Stimulated activated CD8-positive, alpha-beta memory T cell treated with anti-CD3 and anti-CD28 coated beads, Interleukin-7, amount 100 ng/mL, for 24 hours (primary cell): ENCODE measurements at places on chromosomes 2 and 18.

GRCh38 chr2:149389506-149390167, 59.2 kb downstream of the LYPD6 start:
- no peak for DNase-seq

GRCh38 chr2:146079216-146079615, 1559.3 kb upstream of the ZEB2 start:
- no peak for DNase-seq

DNA sequence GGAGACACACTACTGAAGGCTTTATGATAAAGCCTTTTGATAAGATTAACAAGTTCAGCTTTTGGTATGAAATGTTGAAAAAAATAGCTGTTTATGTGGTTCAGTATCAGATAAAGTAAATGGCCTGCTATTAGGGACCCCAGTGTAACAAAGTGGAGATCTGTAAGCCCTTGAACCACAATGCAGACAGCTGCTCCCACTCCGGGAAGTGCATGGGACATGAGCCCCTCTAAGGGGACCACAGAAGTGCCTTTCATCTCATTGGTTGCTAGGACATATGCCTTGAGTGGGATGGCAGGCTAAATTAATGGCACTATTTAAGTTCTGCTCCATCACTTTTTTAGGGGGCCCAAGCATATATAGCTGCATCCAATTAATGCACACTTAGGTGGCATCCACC, 167.6 kb upstream of the SOX11 start:
- DNase-seq: no peak

DNA sequence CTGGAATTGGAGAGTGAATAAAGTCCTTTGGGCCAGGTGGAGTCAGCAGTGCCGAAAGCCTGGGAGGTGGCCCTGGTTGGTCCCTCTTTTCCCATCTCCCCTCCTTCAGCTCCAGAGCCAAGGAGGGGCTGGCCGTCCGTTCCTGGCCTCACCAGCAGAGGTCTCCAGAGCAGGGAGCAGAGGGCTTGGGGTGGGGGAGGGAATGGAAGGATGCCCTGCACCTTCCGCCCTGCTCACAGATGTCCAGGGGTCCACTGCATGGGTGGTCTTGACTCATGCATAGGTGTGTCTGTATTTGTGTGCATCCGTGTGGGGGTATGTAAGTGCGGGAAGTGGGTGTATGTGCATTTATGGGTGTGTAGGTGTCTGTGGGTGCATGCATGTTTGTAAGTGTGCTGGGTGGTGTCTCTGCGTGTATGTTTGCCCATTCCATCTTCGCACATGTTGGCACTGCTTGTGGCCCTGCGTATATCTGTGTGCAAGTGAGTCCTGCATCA, 201.8 kb downstream of the ZFP36L2 start:
- no peak for DNase-seq

- DNase-seq: no peak
These were observed 59.1 kb downstream of the NETO1 start for GRCh38 chr18:72808680-72809079.

DNA sequence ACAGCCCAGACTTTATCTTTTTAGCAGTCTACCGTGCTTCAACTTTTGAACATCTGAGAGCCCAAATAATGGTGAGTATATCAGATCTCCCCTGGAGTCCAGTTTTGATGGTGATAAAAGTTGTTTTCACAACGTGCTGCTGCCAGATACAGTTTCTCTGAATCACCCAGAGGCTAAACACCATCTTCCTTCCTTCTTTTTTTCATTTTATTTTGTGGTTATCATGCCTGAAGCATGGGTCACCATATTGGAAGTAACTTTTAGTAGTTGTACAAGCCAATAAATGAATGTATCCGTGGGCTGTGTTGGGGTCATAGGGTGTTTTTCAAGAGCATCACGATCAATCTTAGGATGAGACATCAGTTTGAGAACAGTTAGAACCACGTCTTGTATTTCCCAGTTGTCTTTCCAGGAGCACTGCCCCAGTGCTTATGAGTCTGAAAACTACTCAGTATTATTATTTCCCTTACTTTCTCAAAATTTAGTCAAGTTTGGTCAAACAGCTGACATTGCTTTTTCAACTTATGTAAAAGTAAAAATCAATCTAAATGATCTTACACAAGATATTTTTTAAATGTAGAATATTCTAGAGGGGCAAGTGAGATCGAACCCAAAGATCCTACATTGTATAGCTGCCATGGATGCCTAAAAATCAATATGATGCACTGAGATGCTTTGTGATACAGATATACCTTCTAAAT, 311.4 kb downstream of the CTNNA2 start:
- DNase-seq: no peak

DNA sequence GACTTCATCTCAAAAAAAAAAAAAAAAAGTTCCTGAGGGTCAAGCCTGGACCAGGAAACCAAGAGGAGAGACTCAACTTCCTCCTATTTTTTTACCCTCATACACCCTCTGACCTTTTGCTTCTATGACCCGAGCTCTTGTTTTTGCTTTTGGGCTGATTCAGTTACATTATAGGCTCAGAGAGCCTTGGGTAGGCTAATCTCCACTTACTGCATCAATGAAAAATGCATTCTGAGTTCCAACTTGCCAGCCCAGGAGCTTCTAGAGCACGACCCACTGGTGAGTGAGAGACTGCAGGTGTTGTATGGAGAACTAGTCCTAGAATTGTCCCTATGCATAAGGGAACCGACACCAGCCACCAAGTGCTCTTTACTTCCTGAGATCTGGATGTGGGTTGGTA, 91.1 kb downstream of the CABLES1 start:
- DNase-seq: no peak

DNA sequence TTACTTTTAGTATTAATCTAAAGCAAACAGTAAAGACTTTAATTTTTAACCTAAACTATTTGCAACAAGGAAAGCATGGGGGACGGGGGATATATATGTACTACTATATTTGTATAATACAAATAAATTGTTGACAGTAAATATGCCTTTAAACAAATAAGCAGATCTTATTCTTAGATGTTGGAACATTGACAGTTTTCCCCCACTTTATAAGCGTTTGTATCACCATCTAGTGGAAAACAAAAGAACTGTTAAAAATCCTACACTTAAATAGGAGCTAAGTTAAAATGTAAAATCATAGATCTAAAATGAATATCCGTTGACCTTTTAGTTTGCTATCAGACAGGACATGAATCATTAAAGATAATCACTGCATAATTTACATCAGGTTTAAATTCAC, 50.0 kb downstream of the RBBP8 start:
- DNase-seq: no peak

DNA sequence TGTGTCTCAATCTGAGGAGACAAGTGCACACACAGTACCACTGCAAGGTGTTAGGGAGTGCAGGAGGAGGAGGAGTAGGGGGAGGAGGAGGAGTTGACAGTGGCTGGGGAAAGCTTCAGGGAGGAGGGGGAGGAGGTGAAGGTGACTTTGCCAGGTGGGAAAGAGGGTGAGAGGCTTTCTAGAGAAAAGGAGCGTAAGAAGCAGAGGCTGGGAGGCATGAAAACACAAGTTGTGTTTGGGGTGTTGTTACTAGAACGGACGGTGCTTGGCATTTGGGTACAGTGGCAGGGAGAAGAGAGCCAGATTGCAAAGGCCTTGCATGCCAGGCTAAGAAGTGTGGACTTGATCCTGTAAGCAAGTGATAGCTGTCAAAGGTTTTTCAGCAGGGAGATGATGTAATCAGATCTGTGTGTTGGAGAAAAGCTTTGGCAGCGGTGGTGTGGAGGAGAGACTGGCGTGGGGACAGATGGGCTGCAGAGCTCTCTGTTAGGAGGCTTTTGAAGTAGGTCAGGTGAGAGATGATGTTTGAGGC, 16.2 kb downstream of the TANC1 start:
- no peak for DNase-seq

GRCh38 chr2:176851200-176851888, 361.2 kb upstream of the HNRNPA3 start:
- no peak for DNase-seq

GRCh38 chr2:28068088-28068487, 177.6 kb downstream of the BABAM2 start:
- DNase-seq: no peak

DNA sequence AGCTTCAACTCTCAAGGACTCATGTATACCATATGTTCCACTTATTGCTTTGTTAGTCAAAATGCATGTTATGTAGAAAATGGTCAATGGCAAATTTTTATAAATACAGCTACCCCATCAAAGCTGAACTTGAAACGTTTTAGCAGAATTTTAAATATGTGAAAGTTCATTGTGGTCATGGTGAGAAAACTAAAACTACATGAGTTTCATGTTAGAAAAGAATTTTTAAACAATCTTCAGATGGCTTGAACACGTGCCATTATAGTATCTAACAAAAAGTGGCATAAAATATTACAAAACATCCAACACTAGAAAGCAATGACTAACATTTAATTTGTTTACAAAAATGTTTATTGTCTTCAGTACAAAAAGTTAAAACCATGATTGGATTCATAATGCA, 246.0 kb upstream of the KCNJ3 start:
- no peak for DNase-seq

DNA sequence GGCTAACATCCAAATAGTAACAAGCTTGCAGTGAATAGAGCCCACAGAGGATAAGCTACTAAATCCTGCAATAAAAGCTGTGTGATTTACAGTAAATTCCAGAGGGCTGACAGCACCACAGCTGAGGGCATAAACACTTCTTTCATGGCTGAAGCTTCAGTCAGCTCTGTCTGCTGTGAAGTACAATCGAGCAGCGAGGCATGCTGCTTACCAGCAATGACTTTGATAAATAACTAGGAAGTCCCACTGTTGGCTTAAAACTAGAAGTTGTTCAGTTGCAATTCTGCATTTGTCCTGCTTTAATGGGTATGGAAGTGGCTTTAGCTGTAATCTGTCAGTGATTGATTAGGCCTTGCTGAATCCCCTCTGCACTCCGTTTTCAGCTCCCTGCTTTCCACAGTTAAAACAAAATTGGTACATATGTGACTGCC, 65.2 kb upstream of the FIGN start:
- no peak for DNase-seq

DNA sequence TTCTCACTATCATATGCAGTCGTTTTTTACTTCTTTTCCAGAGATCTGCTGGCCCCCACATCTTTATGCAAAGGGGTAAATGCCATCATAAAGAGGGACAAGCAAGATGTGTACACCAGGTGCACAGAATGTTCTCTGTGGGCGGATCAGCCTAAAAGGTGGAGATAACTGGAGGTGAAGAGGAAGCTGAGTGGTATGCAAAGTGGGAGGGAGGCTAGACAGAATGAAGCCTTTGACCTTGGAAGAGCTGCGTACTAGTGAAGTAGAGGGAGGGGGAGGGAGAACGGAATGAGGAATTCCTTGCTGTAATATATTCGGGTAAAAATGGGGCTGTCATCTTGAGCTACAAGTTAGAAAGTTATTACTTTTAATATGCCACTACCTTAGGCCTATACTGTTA, 287.5 kb upstream of the VRK2 start:
- no peak for DNase-seq

GRCh38 chr2:43169099-43169945, 57.1 kb downstream of the ZFP36L2 start:
- no peak for DNase-seq

DNA sequence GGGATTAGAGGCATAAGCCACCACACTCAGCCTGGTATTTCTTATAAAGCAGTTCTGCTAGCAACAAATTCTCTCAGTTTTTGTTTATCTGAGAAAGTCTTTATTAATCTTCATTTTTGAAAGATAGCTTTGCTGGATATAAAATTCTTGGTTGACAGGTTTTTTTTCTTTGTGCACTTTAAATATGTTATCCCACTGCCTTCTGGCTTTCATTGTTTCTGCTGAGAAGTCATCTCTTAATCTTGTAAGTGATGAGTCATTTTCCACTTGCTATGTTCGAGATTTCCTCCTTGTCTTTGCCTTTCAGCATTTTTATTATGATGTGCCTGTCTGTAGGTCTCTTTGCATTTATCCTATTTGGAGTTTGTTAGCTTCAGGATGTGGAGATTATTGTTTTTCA, 5.9 kb upstream of the ELAC1 start:
- DNase-seq: no peak

- no peak for DNase-seq
These were observed 75.6 kb upstream of the CCDC150 start for GRCh38 chr2:196563876-196564275.

GRCh38 chr2:142280831-142281230, 150.0 kb upstream of the LRP1B start:
- no peak for DNase-seq

DNA sequence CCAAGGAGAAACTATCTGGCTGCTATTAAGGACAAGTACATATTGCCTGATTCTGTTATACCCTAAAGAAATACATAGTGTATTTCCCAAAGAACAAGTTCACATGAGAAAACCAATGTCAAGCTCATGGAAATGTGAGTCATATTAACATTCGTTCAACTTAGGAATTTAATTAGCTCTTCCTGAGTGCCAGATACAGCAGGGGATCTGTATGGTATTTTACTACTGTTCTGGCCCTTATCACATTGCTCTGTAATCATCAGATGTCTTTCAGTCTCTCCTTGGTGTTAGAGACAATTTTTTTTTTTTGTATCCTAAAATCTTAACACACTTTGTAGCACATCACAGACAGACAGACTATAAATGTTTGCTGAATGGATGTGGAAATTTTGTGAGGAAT, 395.0 kb upstream of the CRIM1 start:
- no peak for DNase-seq

- DNase-seq: no peak
These were observed 2.5 kb downstream of the HPCAL1 start for GRCh38 chr2:10305254-10305635.

DNA sequence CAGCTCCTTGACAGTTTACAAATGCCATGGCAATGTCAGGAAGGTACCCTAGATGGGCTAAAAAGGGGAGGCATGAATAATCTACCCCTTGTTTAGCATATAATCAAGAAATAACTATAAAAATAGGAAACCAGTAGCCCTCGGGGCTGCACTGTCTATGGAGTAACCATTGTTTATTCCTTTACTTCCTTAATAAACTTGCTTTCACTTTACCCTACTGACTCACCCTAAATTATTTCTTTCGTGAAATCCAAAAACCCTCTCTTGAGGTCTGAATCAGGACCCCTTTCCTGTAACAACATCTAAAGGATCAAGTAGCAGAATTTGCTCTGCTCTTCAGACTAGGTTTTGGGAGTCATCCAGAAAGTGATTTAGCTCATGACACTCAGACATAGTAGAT, 43.7 kb downstream of the CD8B2 start:
- DNase-seq: no peak

- no peak for DNase-seq
These were observed 39.6 kb downstream of the FAM171B start for GRCh38 chr2:186733414-186733813.

- DNase-seq: no peak
These were observed 231.7 kb downstream of the TRIB2 start for GRCh38 chr2:12948231-12948960.
